Activated CD8-positive, alpha-beta memory T cell treated with anti-CD3 and anti-CD28 coated beads for 48 hours (primary cell): ENCODE measurements at places on chromosomes 16 and 17.

GRCh38 chr17:19238167-19238505, 970 bp downstream of the EPN2 start:
- no peak for DNase-seq

DNA sequence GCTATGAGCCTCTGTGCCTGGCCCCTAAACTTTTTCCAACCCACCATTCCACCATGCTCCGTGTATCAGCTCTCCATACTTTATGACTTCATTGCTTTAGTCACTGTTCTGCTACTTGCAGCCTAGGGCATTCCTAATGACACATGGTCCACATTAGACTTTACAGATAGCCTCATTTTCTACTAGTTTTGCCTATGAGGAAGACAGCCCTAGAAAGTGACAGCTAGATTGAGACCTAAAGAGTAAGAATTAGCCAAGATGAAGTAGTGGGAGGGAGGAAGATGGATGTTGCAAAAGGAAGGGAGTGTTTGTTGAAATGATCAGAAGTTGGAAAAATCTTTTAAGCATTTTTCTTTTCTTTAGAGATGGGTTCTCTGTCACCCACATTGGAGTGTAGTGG, 11.0 kb downstream of the C16orf54 start:
- no peak for DNase-seq

GRCh38 chr17:37512442-37513068, 22.9 kb downstream of the DUSP14 start:
- DNase-seq = no peak

DNA sequence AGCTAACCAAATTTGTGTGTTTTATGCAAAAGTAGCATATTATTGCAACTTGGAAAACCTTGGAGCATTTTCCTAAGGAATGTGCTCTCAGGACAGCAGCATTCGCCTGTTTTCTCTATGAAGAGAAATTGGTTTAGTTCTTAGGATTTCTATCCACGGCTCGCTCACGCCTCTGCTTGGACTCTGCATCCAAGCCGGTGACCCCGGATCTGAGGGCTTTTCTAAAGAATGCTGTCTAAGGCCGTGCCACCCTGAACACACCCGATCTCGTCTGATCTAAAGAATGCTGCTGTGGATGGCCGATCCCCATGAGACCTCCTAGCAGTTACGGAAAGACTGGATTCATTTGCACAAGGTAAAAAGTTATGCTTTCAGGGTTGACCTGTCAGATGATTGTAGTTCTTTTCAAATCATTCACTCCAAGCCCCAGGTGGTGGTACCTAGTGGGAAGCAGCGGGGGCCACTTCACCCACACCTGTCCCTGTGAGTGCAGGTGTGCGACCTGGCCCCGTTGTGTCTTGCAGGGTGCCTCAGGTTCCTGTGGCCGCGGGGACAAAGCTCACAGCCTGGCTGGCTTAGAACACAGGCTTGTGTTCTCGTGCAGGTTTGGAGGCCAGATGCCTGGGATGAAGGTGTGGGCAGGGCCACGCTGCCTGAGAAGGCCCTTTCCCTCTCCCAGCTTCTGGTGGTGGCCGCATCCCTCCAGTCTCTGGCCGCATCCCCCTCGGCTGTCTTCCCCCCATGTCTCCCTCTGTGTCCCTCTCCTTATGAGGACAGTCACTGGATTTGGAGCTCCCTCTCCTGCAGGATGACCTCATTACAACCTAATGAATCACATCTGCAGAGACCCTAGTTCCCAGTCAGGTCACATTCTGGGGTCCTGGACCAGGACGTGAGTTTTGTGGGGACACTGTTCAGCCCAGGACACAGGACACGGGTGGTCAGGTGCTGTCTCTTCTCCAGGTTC, 71.1 kb downstream of the BANP start:
- no peak for DNase-seq

GRCh38 chr17:45394091-45394490, 38.6 kb downstream of the ARHGAP27 start:
- DNase-seq = no peak

- DNase-seq = peak; percentile 43
These were observed at the start of gene ACSF2 for GRCh38 chr17:50425682-50426471. Gene ACSF2 (plus strand): TSS chr17:50426218. CDS start chr17:50426262, 44 bp downstream.

DNA sequence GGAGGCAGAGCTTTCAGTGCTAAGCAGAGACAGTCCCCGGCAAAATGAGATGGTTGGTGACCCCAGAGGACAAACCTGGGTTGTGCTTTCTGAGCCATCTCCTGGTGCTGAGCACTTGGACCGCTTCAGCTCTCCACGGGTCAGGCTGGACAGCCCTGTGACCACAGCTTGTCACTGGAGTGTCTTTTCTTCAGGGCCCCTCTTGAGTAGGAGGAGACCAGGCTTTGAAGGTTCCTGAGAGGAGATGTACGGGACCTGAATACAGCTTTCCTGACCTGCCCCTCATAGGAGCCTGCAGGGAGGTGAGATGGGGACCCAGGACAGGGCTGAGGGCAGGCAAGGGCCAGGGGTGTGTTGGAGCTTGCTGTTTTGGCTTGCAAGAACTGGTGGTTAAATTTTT, 17.8 kb upstream of the ADGRG1 start:
- DNase-seq = no peak

GRCh38 chr16:88649195-88649923, 1.5 kb downstream of the CYBA start:
- no peak for DNase-seq

DNA sequence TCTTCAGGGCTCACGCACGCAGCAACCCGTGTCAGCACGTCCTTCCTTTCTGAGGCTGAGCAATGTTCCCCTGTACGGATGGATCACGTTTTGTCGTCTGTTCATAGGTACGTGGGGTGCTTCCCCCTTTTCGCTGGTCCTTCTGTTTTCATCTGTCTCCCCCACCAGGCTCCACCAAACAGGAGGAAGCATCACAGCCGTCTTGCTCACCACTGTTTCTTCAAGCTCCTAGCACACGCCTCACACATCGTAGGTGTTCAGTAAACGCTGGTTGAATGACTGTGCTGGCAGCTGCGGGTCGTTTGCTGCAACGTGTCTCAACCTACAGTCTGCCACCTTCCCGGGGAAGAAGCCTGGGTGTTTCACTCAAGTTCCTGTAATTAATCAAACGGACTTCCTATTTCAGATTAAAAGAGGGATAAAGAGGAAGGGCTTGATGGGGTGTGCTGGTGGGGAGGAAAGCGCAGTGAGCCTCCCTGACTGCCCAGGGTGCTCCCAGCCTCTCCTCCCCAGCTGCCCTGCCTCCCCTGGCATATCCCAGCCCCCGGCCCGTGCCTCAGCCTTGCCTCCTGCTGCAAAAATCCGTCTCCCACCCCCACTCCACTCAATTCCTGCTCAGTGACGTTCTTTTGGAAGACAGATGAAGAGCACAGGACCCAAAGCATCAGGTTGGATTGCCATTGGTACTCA, 76.7 kb upstream of the DOC2B start:
- no peak for DNase-seq

GRCh38 chr17:7060165-7060891, 16.4 kb upstream of the SLC16A11 start:
- DNase-seq = no peak

GRCh38 chr17:7220593-7221277, 997 bp downstream of the ACADVL start:
- no peak for DNase-seq

DNA sequence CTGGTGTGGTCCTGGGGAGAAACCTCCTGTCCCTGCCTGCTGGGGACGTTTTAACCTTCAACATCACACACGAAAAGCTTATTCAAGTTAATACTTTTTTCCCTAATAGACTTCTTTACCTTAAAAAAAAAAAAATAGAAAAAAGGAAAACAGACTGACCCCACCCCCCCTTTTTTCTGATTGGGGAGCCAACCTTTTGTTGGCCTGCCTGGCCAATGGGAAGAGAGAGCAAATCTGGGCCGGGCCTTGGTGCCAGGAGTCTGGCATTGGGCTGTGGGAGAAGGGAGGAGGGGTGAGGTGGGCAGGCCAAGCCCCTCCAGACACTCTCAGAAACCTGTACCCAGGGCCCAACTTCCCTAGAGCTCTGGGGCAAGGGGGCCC, 3.0 kb downstream of the CBX8 start:
- no peak for DNase-seq

DNA sequence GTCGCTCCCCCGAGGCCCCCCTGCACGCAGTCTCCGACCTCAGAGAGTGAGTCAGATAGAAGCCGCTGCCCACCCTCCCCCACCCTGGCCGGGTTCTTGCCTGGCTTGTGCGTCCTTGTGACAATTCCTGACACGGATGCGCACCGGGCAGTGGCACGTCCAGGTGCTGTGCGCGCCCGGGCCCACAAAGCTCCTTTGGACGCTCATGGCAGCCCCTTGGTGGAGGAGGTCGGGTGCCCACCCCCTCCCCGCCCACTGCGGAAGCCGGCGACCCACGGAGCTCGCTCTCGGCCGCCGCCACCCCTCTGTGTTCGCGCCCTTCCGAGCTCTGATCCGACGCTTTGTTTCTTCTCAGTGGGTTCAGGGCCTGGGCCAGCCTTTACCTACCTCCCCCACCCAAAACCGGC, 662 bp upstream of the TUBB3 start:
- DNase-seq = no peak

DNA sequence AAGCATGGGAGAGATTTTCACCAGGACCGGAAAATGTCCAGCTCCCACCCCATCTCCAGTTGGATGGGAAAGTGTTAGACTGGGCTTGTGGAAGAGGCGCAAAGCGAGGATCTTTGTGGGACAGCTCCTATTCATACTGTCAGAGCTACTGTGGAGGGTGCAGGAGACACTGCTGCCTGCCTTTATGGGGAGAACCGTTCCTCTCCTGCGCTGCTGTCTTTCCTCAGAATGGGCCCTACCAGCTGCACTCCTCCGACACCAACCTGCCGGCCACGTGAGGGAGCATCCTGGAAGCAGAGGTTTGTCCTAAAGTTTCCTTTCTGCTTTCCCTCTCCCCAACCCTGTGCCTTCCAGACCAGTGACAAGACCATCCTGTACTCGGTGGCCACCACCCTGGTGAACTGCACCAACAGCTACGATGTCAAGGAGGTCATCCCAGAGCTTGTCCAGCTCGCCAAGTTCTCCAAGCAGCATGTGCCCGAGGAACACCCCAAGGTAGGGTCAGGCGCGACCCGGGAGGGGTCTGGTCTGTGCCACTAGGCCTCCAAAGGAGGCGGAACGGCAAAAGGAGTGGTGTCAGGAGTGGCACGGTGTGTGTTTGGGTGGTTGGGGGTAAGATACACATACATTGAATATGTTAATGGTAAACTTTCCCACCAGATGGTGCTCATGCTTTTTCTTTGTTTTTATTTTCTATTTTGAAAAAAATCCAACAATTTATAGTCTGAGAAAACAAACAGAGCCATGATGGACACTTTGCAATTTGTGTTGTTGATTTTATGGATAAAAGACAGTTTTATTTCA, 23.0 kb downstream of the SLC35G3 start:
- no peak for DNase-seq

DNA sequence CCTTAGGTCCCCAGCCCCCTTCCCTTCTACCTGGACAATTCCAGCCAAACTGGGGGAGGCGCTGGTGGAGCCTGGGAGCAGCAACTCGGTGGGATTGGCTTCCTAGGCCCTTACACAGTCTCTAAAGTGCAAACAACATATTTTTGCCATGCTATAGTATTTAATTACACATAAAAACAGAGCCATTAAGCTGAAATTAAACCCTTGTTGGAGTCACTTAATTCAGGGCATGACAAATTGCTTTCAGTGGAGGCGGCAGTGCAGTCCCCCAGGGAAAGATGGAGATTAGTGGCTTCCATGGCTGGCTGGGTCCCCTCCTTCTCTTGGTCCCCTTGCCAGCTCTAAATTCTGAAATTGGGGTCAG, 17.3 kb downstream of the IGFBP4 start:
- DNase-seq = no peak

DNA sequence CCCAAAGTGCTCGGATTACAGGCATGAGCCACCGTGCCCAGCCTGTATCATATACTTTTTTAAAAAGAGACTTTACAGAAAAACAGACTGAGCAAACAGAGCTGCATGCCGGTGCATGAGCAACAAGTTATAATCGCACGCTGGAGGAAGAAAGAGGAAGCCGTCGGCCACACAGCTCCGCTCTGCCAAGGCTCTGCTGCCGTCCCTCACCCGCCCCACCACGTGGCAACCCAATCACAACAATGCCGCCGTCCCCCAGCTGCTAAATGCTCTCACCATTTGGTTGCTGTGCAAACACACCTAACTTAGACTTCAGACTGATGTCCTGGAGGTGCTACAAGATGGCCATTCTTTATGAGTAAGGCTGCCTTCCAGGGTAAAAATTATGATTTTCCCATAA, 83.5 kb downstream of the ADCY9 start:
- DNase-seq = no peak

DNA sequence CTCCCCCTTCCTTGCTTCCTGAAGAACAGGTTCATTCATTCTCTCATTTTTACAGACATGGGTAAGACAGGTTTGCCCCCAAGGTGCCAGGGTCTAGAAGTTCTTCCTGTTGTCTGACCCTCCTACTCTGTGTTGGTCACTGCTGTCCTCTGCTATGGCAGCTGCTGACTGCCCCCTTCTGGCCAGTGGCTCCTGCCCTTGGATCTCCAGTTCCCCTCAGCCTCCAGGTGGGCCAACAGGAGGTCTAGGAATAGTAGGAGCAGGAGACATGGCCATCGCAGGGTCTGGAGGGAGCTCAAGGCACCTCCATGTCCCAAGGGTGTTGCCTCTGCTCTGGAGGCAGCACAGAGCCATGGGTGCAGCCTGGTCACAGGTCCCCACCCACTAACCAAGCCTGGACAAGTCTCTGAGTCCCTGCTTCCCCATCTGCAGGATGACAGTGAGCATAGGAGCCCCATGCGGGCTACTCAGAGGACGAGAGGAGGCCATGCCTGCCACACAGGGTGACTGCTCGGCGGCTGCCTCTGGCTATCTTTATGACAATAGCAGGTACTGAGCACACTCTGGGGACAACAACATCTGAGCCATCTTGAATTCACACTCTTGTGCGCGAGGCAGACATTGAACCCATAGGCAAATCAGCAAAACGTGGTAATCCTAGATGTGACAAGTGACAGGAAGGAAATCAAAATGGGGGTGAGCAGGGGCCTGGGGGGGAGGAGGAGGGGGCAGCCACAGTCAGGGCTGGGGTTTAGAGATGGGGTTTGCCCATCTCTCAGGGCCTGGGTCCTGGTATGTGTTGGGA, 27.0 kb upstream of the NXPH3 start:
- DNase-seq = no peak

DNA sequence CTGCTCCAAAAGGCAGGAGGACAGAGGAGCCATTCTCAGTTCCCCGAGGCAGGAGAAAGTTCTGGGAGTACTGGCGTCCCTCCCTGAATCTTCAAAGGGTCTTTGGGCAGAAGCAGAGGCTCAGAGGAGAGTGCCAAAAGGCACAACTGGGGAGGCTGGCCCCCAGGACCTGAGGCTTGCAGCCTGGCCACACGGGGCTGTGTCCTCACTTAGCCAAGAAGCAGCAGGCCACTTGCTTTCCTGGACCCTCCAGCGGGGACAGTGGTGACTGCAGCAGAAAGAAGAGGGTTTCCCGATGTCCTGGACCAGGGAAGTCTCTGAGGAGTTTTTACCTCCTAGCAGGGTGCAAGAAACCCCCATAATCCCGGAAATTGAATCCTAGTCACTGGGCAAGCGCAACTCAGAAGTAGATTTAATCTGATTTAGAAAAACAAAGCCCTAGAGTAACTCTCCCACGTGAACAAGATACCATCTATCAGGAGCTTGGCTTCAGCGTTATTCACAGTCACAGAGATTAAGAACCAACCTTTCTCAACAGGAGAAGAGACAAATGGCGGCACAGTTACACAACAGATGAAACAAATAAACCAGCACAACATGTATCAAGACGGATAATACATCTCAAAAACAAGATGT, 25.5 kb upstream of the BCO1 start:
- no peak for DNase-seq
